ENCODE measurements at places on chromosomes 2 and 18.

GRCh38 chr2:46032996-46033395, 264.2 kb upstream of the EPAS1 start:
- DNase-seq: no peak

DNA sequence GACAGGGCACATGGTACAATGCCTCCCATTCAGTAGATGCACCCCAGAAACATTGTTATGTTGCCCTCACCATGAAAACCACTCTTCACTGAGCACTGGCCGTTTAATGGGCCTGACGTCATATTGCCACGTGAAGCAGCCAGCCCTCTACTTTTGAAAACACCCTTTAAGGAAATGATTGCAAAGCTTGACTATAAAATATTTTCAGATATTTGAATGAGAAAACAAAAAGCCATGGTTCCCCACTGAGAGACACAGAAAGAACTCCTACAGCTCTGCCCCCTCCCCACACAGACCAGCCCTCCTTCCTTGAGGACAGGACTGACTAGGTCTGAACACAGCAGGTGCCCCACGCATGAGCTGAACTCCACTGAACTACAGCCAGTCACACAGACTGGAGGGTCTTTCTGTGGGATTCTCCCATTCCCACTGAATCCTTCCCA, 349.1 kb downstream of the ANAPC1 start:
- no peak for DNase-seq

- no peak for DNase-seq
These were observed 26.8 kb upstream of the CNNM3 start for GRCh38 chr2:96789245-96789617.

- DNase-seq: no peak
These were observed 320.1 kb downstream of the CYP26B1 start for GRCh38 chr2:71827524-71827901.

- DNase-seq: no peak
These were observed 42.0 kb downstream of the RAB31 start for GRCh38 chr18:9750112-9750511.

- peak; percentile 90 for DNase-seq
These were observed 5.6 kb upstream of the NAPG start for GRCh38 chr18:10519999-10520935.

DNA sequence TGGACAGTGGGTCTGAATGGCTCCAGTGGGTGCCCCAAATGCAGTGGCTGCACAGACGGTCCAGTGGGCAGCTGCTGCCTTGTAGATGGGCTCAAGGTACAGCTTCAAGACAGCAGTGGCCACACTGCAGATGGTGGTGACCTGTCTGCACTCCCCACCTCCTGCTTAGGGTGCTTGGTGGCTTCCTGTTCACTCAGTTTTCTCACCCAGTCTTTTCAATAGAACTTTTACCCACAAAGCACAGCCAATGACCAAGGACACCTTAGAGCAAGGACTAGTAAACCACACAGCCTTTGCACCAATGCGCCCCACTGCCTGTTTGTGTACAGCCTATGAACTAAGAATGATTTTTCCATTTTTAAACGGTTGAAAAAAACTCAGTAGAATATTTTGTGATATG, 34.9 kb downstream of the MEX3C start:
- DNase-seq: no peak

DNA sequence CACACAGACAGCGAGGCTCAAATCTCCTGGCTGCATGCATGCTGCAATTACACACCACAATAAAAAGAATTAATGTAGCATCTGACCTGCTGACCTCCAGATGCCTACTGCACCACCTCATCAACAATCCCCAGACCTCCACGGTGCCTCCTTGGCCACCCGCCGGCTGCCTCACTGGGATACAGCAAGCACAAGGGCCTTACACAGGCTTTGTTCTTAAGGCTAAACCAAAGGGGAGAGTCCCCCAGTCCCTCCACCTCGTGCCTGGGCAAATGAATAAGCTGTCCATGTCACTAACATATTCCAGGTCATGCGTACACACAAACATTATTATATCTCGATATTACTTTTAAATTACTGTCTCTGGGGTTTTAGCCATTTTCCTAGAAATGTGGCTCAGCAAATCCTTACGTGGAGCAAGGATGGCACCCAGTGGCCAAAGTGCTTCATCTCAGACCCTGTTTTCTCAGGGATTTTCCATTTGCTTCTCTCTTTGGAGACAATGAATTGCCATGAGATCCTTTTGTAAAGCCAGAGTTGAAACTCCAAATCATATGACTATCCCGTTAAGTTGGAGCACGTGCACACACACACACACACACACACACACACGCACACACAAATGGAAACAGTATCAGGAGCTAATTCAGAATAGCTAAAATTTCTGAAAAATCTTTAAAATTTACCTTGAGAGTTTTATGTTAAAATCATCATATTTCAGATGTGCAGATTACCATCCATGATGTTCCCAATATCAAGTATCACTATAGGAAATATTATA, 313.8 kb downstream of the PDE11A start:
- DNase-seq: peak; percentile 11

- no peak for DNase-seq
These were observed 19.3 kb downstream of the FEZ2 start for GRCh38 chr2:36578343-36579296.

DNA sequence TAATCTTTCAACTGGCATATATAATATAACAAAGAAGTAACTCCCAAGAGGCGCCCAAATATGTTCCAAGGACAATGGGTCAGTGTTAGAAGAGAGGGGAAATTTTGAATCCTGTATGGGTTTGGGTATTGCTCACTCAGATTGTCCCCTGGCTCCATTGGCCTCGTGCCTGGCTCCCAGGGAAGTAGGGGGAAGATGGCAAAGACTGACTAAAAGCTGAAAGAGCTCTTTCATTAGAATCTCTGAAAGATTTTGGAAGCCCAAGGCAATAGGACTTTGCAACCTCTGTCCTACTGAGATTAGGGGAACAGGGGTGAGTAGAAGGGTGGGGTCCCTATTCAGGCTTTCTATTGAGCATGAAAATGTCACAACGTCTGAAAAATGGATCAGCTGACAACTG, 1272.8 kb upstream of the ZEB2 start:
- DNase-seq: no peak

- DNase-seq: no peak
These were observed 39.7 kb downstream of the CYB5A start for GRCh38 chr18:74252039-74252395.

DNA sequence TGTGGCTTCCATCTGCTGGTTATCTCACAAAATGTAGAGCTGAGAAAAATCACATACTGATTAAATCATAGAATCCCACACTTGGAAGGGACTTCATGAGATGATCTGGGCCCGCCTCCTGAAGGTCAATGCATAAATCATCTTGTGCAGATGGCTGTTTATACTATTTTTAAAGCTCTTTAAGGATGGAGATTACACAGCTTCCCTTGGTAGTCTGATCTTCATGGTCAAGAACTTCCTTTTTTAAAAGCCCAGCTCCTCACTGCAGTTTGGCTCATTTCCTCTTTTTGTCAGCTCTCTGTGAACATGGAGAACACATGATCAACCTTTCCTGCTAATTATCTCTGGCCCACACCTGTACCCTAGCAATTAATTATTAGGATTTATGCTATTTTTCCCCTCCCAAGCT, 25.9 kb downstream of the GCG start:
- no peak for DNase-seq

- DNase-seq: no peak
These were observed 26.5 kb downstream of the LDAH start for GRCh38 chr2:20796374-20796791.

DNA sequence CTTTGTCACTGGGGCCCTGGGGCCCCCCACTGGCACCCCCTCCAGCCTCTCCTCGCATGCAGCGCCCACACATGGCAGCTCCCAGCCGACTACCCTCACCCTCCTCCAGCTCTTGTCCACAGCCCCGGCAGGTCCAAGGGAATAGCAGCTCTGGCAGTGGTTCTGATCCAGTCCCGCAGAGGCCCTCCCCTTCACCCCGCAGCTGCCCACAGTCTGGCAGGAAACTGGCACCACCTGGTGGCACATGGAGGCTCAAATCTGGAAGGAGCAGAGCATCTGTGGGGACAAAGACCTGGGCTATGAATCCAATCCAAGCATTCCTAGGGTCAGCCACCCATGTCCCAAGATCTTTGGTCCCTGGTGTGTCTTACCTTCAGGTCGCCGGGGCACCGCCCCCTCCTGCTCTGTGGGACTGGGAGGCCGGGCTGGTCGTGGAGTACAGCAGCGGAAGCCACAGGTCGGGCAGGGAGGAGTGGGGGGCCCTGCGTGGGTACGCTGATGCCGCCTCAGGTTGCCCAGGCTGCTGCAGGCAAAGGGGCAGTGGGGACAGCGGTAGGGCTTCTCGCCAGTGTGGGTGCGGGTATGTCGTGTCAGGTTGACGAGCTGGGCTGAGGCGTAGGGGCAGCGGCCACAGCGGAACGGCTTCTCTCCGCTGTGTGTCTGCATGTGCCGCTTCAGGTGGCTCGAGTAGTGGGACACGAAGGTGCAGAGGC, 2.3 kb downstream of the ZNF513 start:
- peak; percentile 31 for DNase-seq

DNA sequence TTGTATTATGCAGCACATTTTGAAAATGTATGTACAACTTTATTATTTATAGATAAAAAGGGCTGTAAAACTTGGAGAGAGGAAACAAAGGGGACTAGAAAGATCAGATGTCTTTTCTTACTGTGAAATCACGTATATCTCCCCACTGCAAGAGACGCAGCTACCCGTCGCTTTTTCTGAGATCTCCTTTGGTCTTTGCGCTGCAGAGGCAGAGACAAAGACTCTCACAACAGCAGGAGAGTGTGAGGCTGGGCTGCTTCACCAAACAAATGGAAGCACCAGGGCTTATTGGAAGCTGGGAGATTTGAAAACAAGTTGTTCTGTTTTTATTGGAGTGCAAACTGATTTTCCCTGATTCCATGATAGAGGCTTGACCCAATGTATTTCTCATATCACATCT, 129.0 kb upstream of the PARD3B start:
- no peak for DNase-seq

- DNase-seq: no peak
These were observed 308.4 kb upstream of the MYT1L start for GRCh38 chr2:2639251-2640139.
